ENCODE measurements at places on chromosomes 1 and 21.

DNA sequence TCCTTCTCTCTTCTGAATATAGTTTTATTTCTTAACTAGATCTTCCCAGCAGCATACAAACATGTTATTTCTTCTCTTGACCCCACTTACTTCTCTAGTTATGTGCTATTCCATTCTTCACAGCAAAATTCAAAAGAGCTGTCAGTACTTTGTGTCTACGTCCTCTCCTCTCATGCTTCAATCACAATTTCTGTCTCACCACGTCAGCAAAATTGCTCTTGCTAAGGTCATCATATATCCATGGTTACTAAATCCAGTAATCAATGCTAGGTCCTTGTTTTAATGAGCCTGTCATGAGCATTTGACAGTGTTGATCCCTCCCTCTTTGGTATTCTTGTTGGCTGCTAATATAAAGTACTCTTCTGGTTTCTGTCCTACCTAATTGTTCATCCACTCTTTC lies 214.2 kb downstream of the DENND1B start:
- DNase-seq, result no peak

- DNase-seq, result no peak
These were observed 174.2 kb downstream of the BRINP3 start for GRCh38 chr1:190303501-190303900.

DNA sequence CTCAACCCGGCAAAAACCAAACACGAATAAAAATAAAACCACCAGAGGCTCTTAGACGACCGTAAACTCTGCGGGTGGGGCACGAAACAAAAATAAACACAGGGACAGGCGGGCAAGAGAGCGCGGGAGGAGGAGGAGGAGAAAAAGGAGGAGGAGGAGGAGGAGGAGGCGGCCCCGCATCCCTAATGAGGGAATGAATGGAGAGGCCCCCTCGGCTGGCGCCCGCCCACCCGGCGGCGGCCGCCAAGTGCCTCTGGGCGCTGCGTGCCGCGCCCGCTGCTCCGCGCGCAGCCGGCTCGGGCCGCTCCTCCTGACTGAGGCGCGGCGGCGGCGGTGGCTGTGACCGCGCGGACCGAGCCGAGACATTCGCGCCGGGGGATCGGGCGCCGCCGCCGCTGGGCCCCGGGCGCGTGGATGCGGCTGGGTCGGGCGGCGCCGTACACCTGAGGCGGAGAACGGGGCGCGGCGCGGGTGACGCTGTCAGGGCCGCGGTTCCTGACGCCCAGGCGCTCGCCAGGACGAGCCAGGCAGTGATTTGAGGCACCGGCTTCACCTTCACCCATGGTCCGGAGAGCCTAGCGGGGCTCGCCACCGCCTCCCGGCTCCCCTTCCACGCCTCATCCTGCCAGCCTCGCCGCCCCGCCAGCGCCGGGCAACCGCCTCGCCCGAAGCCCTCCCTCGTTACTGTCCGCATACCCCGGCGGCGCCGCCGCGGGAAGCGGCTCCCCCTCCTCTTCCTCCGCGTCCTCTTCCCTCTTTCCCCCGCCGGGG lies at the start of gene MARK1:
MARK1 (plus strand) TSS at position 229 of the 771 bp plus-strand sequence. CDS start 687 bp downstream, outside the sequence.
- peak; percentile 24 for DNase-seq

GRCh38 chr1:232143315-232143886 lies 486.5 kb downstream of the SIPA1L2 start:
- DNase-seq, result no peak

GRCh38 chr1:230219174-230220067 lies 152.4 kb downstream of the GALNT2 start:
- no peak for DNase-seq

DNA sequence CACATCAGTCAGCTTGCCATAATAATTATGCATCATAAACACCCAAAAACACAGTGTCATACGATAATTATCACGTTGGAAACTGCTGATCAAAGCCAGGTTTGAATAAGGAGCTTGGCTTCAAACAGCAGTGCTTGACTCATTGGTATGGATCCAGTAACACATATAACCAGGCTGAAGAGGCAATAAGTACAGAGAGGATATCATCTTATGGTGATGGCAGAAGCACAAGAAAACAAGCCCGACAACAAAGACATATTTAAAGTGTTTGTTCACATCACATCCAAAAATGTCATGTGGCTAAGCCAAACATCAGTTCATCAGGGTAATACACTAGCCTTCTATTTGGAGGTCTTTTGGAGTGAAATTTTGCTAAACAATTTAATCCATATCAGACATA lies 389.7 kb downstream of the NCAM2 start:
- no peak for DNase-seq

GRCh38 chr1:48923116-48923515 lies 146.4 kb upstream of the BEND5 start:
- no peak for DNase-seq

DNA sequence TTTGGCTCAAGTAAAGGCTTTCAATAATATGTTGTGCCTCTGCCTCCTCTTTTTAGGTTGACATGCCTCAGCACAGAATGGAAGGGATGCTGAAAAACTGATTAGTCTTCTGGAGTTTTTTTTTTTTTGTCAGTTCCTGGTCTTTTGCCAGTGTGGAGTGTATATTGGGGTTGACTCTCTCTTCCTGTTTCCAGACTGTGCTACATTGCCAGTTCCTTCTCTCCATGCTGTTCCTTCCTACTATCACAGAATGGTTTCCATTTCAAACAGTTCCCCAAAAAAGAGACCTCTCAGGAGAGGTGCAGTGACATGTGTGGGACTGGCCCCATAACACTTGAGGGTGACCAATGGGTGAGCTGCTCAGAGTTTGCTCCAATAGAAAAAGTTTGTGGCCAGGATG lies 101.7 kb upstream of the ETV3 start:
- DNase-seq, result no peak

GRCh38 chr1:217432339-217432738 lies 198.6 kb downstream of the GPATCH2 start:
- no peak for DNase-seq

- DNase-seq, result no peak
These were observed 123.9 kb downstream of the RRAGC start for GRCh38 chr1:38735651-38736161.

DNA sequence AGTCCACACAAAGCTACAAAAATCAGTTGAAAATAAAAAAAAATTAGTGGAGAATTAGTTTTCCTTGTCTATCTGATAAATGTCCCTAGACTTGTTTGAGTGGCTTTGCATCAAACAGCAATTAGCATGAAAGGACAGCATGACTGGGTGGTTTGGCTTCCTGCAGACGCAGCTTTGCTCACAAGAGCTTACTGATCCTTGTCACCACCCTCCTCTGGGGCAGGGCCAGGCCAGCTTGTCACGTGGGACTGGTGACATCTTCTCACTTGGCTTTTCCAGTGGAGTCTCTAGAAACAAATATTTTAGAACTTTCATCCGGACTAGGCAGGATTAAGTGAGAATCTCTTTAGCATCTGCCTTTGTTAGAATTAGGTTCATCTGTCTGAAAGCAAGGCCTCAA lies 76.0 kb upstream of the OLIG2 start:
- no peak for DNase-seq

DNA sequence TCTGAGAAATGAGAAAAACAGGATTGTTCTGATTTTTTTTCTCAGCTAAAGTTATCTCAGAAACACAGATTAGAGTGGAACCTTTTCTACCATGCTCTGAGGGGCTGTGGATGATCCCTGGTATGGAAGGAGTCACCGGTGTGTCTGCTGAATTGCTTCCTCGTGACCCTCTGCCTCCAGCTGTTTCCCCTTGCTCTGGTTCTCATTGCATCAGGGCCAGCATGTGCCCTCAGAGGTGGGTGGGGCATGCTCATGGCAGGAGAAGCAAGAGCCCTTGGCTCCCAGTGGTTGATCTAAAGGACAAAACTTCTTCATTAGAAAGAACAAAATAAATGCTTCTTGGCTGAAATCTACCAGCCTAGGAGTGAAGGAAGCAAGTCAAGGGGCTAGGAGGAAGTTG lies 183.2 kb upstream of the HMCN1 start:
- no peak for DNase-seq

DNA sequence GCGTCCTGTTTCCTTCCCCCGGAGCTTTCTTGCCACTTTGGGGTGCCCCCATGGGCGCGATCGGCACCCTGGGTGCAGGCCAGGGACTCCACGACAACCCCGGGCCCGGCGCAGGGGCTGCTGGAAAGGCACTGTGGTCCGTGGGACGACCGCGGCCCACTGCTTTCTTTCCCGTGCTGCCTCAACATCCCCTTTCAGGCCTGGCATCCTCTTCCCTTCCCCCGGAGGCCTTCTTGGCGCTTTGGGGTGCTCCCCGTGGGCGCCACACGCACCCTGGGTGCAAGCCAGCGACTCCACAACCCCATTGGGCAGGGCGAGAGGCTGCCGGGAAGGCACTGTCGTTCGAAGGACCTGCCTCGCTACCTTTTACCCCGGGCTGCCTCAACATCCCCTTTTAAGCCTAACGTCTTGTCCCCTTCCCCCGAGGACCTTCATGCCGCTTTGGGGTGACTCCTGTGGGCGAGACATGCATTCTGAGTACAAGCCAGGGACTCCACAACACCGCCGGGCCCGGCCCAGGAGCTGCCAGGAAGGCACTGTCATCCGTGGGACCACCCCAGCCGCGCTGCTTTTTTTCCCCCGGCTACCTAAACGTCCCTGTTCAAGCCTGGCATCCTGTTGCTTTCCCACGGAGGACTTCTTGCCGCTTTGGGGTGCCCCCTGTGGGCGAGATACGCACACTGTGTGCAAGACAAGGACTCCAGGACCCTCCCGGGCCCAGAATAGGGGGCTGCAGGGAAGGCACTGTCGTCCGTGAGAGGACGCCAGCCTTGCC lies 137.8 kb downstream of the LIPI start:
- DNase-seq, result no peak

GRCh38 chr21:15809818-15810217 lies 80.0 kb downstream of the USP25 start:
- DNase-seq, result peak; percentile 37

DNA sequence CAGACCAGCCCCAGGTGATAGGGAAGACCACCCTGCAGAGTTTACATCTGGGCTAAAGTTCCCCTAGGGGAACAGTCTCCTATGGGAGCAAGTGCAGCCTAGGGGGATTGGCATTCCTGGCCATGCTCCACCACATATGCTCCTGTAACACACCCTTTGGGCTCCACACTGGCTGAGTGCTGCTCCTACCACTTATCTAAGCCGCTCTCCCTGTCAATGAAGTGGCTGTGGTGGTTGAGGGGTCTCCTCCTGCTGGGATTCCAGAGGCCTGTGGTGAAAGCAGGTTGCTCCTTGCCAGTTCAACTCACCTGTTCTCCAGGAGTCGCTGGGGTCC lies 51.1 kb downstream of the COL24A1 start:
- no peak for DNase-seq

DNA sequence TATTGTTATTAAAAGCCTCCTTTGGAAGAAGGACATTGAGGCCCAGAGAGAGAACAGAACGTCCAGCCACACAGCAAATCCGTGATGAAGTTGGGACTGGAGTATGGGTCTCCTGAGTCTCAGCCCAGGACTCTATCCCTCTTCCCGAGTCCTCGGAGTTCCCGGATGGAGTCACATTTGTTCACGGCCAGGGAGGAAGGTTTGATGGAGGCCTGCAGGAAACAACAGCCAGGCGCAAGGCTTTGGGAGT lies 357 bp upstream of the TXLNA start:
- DNase-seq, result no peak

GRCh38 chr1:214602764-214603657 lies at the start of gene CENPF:
Gene CENPF (plus strand): TSS chr1:214603195. CDS start chr1:214613755, 10,560 bp downstream.
- DNase-seq, result peak; percentile 98

DNA sequence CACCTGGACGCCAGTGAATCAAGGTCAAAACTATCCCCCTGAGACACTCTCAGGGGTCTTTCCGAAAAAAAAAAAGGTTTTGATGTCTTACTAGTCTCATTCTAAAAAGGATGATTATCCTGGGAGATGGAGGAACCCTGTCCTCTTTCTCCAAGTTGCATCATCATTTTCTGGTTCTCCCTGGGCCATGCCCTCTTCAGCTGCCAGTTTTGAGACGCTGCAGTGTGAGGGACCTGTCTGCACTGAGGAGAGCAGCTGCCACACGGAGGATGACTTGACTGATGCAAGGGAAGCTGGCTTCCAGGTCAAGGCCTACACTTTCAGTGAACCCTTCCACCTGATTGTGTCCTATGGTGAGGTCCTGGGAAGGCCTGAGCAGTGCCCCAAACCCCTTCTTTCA lies 3.5 kb downstream of the FCRLA start:
- no peak for DNase-seq

GRCh38 chr1:91244737-91245136 lies 159.9 kb downstream of the HFM1 start:
- no peak for DNase-seq

DNA sequence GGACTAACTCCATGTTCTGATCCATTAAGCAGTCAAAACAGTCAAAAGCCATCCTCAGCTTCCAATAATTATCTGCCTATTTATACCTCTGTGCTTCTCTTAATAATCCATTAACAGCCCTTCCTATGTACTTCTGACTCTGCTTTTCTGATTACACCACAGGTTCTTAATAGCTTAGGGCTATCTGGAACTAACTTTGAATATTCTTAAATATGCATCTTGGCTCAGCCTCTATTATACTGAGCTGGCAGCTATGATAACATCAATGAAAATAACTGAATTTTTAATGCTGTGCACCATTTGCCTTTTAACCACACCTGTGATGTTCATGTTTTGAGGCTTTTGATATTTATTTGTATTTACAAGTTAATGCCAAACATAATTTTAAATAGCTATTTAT lies 175.9 kb downstream of the DPYD start:
- DNase-seq, result no peak

DNA sequence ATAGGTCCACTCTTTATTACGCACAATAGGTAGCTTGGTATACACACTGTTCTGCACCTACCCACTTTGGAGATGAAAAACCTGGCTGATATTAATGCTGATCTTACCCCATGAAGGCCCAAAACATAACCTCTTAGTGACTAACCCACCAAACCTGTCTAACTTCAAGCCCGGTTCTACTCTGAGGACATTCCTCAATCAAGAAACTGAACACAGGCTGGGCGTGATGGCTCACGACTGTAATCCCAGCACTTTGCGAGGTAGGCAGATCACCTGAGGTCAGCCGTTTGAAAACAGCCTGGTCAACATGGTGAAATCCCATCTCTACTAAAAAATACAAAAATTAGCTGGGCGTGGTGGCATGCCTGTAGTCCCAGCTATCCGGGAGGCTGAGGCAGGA lies 50.5 kb downstream of the EYA3 start:
- DNase-seq, result no peak

DNA sequence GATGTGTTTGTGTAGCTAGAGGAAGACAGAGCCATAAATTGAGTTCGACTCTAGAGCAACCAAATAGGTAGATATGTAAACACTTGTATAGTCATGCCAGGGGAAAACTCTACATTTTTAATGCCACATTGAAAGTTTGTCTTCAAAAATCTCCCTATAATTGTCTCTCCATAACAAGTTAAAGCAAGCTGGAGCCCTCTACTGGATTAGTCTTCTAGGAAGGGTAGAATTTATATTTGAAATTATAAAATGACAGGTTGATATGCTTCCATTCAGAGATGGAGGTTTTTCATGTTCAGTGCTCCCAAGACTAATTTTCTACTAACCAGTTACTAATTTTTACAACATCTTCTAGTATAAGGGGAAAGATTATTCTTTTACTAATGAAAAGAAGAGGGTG lies 13.1 kb upstream of the COL24A1 start:
- DNase-seq, result no peak

- no peak for DNase-seq
These were observed 213.7 kb downstream of the ASTN1 start for GRCh38 chr1:176950736-176951324.

- no peak for DNase-seq
These were observed 7.7 kb downstream of the SLC5A9 start for GRCh38 chr1:48230236-48230635.

- DNase-seq, result no peak
These were observed 33.9 kb downstream of the SOX13 start for GRCh38 chr1:204106825-204107224.

- DNase-seq, result no peak
These were observed 493.5 kb downstream of the DPYD start for GRCh38 chr1:97427371-97427770.

Measured in fibroblast of the conjunctiva (primary cell).